Stimulated activated CD8-positive, alpha-beta memory T cell treated with anti-CD3 and anti-CD28 coated beads, Interleukin-4, amount 100 ng/mL, for 1 hour (primary cell): ENCODE measurements at places on chromosomes 7 and 10.

DNA sequence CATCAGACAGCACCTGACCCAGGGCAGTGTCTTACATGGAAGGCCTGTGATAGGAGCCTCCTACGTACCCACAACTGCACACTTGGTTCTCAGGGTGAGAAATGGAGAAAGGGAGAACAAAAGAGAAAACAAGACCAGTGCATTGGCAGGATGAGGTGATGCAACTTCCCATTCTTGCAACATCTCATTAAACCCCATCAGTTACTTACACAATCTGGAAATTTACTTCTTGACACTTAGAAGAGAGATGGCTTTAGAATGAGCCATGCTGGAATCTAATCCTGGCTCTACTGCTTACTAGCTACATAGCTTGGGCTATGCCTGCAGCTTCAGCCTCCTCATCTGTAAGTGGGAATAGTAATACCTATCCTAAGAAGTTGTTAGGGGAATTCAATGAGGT, 391.7 kb downstream of the KCNMA1 start:
- DNase-seq = no peak

DNA sequence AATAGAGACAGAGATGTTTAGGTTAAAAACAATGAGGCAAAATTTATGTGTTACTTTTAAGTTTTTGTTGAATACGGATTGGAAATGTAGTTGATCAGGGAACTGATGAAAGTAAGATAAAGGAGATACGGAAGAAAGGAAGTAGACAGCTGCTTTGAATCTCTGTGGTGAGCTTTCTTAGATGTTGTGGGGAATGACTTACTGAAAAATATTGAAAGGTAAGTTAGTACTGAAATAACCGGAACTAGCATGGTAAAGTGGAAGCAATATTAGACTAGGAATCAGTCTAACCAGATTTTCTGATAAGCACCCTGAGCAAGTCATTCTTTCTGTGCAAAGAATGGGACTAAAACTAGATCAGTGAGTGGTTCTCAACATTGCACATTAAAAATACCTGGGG, 34.8 kb downstream of the LUC7L2 start:
- DNase-seq = no peak

GRCh38 chr7:34260279-34260678, 354.9 kb downstream of the BMPER start:
- no peak for DNase-seq

- DNase-seq = no peak
Measured at GRCh38 chr7:41742401-41743020, 39.6 kb upstream of the INHBA start.

DNA sequence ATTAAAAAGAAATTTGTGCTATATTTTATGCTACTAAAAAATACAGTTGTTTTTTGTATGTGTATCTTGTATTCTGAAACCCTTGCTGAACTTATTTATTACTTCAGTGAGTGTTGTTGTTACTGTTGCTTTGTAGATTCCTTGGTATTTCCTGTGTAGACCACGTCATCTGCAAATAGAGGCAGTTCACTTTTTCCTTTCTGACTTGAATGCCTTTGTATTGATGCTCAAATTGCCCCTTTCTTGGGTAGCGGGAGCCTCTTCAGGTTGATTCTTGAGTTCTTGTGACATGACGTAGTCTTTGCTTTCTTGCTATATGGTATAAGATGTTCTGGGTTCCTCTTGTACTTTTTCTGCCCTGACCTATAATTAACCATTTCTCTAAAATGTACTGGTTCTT, 504.1 kb downstream of the SDK1 start:
- no peak for DNase-seq

DNA sequence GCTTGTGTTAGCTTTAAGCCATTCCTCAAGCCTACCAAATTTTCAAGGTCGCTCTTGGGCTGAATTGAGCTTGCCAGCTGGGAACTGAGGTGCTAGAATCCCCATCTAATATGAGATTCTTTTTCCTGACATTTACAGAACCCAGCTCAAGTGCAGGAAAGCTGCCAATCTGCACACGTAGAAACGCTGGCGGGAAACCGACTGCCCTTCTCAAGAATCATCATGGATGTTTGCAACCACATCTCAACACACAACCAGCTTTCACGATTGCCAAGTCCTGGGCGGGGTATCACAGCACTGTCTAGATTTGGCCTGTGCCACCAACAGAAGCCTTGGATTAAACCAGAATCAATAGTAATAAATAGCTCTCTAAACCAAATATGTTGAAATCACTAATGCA, 203.7 kb downstream of the DIP2C start:
- no peak for DNase-seq

DNA sequence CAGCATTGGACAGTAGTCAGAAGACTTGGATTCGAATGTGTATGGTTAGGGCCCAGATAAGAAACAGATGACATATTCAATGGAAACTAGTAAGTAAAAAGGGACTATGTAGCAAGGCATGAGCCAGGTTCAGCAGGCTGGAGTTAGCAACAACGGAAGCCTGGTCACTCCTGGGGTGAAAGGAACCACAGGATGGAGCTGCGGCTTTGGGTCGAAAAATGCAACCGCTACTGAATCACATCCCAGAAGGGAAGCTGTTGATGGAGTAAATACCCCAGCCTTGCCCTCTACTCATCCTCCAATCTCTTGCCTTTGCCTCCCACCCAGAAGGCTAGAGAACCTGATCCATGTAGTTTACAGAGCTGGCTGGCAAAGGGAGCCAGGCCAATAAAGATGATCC, 37.5 kb upstream of the EGR2 start:
- peak; percentile 11 for DNase-seq
